Renal pelvis (tissue), 12 donors: ENCODE measurements at places on chromosomes 3 and 15. TPM values are rescaled to one million over a fixed set of nuclear protein-coding genes. Genes with fewer than 3 reads are reported as not detected.

Gene MESP1
- 2.0 TPM for polyA plus RNA-seq

Gene PRTG
- 12.4 TPM for polyA plus RNA-seq

Gene GATA2
- polyA plus RNA-seq, result 46.3 TPM

Gene GABRR3
- 0.06 TPM for polyA plus RNA-seq

Gene CERS3
- not detected for polyA plus RNA-seq

Gene MORC1
- polyA plus RNA-seq, result 0.45 TPM

Gene DYNLT2B
- polyA plus RNA-seq, result 32.5 TPM

Gene MUC20
- polyA plus RNA-seq, result 39.6 TPM

Gene USP50
- 0.94 TPM for polyA plus RNA-seq

Gene BCHE
- polyA plus RNA-seq, result 6.3 TPM

Gene C3orf70
- 7.1 TPM for polyA plus RNA-seq

Gene FETUB
- polyA plus RNA-seq, result 0.16 TPM

Gene FBXW12
- polyA plus RNA-seq, result 1.2 TPM

Gene FBXL2
- 30.2 TPM for polyA plus RNA-seq

Gene CCDC33
- 8.7 TPM for polyA plus RNA-seq

Gene CHMP2B
- 52.8 TPM for polyA plus RNA-seq

Gene ANKRD63
- polyA plus RNA-seq, result 0.40 TPM

Gene NANOGP8
- not detected for polyA plus RNA-seq
